ENCODE measurements at places on chromosomes 4 and X.

GRCh38 chr4:33073811-33074210 is 2353.6 kb downstream of the PCDH7 start:
- no peak for DNase-seq

DNA sequence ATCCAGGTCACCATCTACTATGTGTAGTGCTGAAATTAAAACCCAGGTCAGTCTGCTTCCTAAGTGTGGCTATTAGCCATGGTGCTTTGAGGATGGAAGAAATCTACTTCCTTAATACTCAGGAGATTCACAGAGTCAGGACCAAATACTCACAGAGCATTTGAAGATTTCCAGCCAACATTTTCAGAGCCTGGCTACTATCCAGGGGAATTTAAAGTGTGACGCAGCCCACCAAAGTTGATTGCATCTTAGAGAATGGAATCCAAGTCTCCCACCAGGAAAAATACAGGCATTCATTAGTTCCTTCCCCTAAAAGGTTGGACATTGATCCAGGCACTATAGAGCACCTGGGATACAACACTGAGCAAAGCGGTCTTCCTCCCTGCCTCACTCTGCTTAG is 83.8 kb downstream of the HS3ST1 start:
- DNase-seq, result no peak

- DNase-seq, result no peak
Measured at GRCh38 chr4:90120037-90120436, 7.2 kb upstream of the CCSER1 start.

DNA sequence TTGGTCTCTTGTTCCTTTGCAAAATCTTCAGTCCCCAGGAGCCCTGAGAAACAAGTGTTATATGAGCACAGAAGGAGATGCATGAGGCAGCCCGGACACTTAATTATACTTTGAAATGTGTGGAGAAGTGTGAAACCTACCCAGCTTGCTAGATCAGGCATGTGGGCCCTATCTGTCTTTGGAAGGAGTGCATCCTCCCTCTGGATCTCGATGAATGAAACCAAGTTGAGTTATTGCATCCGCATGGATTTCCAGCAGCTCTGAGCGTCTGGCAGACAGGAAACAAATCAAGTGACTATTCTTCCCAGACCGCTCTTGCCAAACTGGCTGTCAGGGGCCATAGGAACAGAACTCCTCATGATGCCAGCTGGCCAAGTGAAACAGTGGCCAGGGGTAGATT is 19.6 kb upstream of the SOWAHD start:
- no peak for DNase-seq

GRCh38 chr4:153773236-153773690 is 13.4 kb upstream of the RNF175 start:
- no peak for DNase-seq

GRCh38 chrX:122626871-122627270 is 557.2 kb upstream of the GRIA3 start:
- no peak for DNase-seq

- no peak for DNase-seq
Measured at GRCh38 chrX:16807548-16807947, 21.3 kb downstream of the TXLNG start.

GRCh38 chrX:15151267-15152186 is 118.4 kb downstream of the ASB9 start:
- no peak for DNase-seq

- DNase-seq, result no peak
Measured at GRCh38 chr4:14671146-14671545, 331.1 kb upstream of the CPEB2 start.

DNA sequence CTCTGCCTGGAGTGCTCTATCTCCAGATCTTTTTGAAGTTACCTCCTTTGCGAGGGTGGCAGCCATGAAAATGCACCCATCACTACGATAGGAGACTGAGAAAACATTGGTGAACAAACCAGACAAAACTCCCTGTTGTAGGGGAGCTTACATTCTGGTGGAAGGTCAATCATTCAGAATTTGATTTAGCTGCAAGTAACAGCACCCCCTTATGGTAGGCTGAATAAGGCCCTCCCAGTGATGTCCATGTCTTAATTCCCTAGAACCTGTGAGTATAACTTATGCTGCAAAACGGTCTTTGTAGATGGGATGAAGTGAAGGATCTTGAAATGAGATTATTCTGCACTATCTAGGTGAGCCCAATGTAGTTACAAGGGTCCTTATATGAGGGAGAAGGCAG is 5.6 kb upstream of the TEC start:
- no peak for DNase-seq

DNA sequence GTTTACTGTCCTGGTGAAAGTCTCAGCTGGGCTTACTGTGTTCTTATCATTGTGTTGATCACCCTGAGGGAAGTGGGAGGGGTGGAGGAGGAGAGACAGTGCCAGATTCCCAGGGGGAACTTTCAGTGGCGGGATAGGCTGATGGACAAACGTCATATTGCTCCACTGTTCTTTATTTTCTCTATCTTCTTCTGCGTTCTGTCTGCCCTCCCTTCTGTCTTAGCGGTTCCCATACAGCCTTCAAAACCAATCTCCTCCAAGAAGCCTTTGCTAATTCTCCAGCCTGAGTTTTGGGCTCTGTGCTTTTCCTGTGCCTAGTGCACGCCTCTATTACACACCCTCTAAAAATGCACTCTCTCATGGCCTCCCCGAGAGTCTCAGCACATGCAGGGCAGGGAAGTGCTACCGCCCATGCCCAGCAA is 448.7 kb upstream of the FAT1 start:
- DNase-seq, result no peak

GRCh38 chrX:17425136-17425535 is 50.1 kb downstream of the NHS start:
- no peak for DNase-seq

DNA sequence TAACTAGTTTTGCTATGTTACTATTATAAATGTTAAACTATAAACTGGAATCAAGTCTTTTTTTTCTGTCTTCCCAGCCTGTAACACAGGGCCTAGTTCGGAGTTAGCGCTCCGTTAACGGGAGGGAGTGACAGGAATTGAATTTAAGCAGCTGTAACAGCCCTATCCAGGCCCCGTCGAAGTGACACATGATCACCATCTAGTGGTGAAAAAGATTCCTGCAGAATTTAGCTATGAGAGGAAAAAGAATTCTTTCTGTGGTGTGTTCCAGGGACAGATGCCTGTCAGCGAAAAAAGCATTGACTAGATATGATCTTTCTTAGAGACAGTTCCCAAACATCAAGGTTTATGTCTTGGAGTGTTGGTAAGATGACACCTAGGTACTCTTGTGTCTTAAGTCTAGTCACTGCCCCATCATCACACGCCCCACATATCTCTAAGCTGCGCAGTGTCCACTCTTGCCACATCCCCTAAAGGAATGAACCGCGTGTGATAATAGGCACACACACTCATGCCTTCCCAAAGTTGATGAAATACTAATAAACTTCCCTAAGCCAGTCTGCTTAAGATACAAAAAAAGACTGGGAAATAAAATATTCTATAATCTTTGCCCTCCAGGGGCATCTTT is 2.1 kb downstream of the GAB3 start:
- no peak for DNase-seq

GRCh38 chrX:100090931-100091330 is 319.1 kb downstream of the PCDH19 start:
- peak; percentile 48 for DNase-seq
